Inflammatory macrophage treated with lipopolysaccharide for 4 hours (primary cell): ENCODE measurements at places on chromosomes 2 and 18.

DNA sequence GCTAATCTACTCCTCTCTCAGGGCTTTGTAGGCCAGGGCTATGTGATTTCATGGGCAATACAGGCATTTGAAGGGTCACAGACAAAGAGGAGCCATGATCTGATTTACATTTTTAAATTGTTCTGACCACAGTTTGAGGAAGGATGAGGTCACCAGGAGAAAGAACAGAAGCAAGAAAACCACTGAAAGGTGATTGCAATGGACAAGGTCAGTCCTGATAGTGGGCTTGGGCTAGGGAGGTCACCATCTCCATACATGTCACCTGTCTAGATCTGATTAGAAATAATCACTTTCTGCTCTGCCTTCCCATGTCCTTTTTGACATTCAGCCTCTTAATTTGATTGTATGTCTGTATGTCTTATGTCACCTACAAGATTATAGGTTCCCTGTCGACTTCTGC, 248.9 kb upstream of the CWC22 start:
- DNase-seq = no peak

DNA sequence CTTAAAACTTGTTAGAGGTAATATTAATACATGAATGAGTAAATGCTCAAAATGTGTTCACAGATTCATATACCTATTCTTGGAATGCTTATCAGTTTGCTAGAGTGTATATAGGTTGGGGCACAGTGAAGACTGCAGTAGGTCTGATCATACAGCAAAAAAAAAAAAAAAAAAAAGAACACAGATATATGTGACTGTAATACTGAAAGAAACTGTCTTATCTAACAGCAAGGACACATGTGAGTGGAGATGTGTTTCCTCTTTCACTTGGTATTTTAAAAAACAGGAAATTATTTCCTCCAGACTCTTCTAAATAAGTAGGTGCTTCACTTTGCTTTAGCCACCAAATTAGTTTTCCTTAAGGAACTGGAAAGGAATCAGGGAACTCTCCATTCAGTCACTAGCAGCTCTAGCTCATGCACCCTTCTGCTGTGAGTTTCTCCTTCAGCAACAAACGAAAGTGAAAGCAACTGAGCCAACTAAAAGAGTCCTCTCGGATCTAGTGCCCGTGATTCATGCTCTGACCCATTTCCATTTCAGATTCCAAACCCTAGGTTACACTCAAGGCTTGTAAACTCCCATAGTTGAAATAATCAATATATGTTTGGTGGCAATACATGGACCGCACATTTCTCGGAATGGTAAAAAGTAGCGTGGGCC, 98.5 kb downstream of the DSEL start:
- peak; percentile 59 for DNase-seq

DNA sequence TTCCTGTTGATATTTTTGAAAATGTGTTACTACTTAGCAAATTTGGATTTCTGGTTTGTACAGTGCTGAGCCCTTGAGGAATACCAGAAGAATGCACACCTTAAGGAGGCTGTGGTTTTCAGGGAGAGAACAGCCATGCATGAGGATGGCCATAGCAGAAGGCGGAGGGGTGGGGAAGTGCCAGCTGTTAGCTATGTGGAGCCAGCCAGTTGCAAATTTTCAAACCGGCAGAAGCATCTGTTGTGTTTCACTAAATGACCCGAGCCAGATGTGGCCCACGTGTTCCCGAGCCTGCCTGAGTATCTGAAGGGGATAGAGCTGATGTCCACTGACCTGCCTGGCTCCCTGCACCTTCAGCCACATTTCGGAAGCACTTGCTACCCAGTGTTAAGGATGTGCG, 16.4 kb upstream of the RBM44 start:
- no peak for DNase-seq

- DNase-seq = no peak
Observed at GRCh38 chr2:220188031-220188430, 560.6 kb downstream of the SLC4A3 start.

- DNase-seq = no peak
Observed at GRCh38 chr18:420661-421246, 79.7 kb downstream of the COLEC12 start.

GRCh38 chr18:48485828-48486405, 52.9 kb upstream of the CTIF start:
- no peak for DNase-seq

DNA sequence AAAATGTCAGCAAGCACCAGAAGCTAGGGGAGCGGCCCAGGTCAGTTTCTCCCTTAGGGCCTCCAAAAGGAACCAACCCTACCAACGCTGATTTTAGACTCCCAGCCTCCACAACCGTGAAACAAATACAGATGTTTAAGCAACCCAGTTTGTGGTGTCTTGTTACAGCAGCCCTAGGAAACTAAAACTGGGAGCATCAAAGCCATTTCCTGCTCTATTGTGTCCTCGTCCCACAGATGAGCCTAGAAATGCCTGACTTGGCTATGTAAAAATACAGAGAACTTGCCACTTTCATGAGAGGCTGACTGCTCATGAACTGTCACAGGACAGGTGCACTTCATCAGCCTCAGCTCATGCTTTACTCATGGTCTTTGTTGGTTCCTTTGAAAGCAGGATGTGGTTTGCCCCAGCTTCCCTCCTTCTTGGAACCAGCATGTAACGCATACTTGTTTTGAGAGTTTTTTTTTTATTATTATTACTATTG, 97.6 kb upstream of the SLC39A10 start:
- DNase-seq = peak; percentile 74

DNA sequence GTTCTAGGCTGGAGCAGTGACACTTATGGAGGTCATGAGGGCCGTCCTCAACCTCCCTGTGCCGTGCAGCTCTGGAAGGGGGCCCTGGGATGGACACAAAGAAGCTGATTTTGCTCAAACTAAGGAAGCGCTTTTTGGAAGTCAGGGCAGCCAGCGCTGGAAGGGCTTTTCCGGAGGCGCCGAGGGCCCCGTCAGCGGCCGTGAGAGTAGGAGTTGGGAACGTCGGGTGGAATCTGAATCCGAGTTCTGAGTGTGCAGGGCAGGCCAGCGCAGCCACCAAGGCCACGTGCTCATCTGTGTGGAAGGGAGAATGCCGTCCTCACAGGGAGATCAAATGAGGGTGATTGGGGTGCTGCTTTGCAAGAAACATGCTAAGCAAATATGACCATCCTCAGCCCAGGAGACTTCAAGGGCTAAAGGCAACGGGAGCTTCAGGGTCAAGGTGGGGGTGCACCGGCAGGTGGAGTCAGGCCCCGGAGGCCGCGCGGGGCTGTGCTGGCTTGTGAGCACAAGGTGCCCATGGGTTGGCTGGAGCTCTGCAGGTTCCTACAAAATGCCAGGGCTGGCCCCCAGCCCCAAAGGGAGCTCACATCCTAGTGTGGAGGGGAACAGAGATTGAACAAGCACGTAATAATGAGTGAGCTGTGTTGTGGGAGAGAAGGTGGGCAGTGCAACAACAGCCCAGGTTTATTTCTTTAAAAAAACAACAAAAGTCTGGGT, 70.4 kb upstream of the HPCAL1 start:
- no peak for DNase-seq

DNA sequence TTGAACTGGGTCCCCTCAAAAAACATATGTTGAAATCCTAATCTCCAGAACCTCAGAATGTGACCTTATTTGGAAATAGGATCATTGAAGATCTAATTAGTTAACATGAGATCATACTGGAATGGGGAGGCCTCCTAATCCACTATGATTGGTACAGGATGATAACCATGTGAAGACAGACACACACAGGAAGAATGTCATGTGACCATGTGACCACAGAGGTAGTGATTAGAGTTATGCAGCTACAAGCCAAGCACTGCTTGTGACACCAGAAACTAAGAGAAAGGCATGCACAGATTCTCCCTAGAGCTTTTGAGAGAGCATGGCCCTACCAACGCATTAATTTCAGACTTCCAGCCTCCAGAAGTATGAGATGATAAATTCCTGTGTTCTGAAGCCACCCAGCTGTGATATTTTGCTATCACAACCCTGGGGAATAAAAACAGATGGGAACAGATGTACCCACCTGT, 47.0 kb upstream of the TGIF1 start:
- DNase-seq = no peak

DNA sequence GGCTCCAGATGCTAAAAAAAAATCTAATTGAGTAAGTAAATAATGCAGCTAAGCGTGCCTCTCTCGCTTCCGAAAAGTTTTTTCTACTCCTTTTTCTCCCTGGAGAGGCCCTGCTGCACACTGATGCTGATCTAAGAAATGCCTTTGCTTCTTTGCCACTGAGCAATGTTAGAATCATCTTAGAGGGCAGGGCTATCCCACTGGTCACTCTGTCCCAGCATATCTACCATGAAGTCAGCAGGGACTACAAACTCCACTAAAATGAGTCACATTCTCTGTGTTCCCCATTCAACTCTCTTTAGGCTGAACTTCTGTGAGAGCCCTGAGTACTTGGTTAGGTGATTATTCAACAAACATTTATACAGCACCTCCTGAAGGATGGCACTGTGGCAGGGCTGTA, 127.6 kb upstream of the LYPD1 start:
- peak; percentile 19 for DNase-seq

DNA sequence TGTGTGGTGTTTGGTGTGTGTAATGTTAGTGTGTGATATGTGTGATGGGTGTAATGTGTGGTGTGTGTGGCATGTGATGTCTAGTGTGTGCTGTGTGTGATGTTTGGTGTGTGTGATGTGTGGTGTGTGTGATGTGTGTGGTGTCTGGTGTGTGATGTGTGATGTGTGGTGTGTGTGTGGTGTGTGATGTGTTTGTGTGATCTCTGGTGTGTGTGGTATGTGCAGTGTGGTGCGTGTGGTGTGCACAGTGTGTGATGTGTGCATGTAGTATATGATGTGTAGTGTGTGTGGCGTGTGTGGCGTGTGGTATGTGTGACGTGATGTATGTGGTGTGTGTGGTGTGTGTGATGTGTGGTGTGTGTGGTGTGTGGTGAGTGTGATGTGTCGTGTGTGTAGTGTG, 150.3 kb downstream of the TMEM18 start:
- DNase-seq = no peak
